ENCODE measurements at places on chromosomes 1 and 21.

DNA sequence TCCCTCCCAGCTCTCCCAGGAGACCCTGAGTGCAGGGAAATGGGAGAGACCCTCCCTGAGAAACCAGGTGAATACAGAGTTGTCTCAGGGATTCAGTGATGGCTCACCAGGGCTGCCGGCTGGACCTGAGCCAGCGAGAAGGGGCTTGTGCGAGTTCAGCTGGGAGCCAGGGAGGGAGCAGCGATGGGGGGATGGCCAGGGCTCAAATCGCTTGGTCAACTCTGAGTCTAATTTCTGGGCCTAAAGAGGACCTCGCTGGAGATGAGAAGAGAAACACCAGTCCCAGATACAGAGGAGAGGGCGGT lies 6.5 kb downstream of the FCGR2A start:
- DNase-seq, result no peak

DNA sequence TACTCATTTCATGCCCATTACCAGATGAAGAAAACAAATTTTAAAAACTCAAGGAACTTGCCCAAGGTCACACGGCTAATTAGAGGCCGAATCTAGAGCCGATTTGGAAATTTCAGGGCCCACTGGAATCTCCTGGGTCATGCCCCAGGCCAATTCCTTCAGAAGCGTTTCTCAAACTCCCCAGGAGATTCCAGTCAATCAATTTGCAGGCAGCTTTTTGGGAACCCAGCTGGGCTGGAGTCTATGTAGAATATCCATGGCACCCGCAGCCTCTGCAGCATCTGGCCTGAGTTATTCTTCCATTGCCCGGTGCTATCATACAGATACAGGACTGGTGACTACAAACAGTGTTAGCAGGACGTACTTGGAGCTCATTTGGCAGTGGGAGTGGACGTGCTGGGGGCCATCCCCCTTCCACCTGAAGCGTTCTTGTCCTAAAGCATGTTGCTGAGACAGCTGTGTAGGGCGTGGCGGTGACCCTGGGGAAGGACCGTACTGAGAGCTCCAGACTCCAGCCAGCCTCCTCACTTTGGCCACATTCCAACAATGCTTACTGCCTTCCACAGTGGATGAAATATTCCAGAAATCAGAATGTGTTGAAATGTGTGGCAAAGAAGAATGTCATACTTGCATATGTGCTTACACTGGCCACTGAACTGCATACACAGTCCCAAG lies 38.3 kb downstream of the ABCG1 start:
- DNase-seq, result no peak

- no peak for DNase-seq
Measured at GRCh38 chr1:54108156-54108555, 44.6 kb downstream of the CDCP2 start.

DNA sequence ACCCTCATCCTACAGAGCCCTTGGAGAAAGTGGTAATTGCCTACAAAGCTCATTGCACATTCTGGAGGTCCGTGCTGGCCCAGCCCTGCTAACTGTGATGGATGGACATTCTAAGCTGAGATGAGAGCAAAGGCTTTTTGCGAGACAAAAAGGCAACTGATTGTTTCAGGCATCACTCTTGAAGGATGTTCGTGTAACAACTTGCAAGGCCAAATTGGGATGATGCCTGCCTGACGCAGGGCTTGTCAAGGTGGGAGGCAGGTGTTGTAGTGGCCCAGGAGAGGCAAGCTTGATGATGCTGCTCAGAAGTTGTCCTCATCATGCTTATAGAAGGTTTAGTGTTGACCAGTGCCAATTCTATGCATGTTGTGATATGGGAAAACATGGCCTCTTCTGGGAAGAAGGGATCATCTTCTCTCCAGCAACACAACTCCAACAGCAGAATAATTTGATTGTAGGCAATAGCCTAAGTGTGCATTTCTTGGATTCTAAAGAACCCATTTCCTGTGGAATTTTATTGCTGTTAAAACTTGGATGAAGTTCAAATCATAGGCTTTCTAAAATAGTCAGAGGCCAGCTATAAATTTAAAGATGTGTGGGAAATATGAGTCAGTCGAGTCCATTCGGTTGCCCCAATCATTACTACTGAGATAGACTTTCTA lies 102.5 kb upstream of the COA6 start:
- no peak for DNase-seq

- DNase-seq, result no peak
Measured at GRCh38 chr1:3551290-3551678, 60.0 kb downstream of the MEGF6 start.

All from ELF-1 (cell line).